ENCODE measurements at places on chromosomes 7 and 10. TPM values are rescaled to one million over a fixed set of nuclear protein-coding genes. Genes with fewer than 3 reads are reported as not detected.

- H3K4me3 ChIP-seq: no peak overlapping the region
- peaks cover 16% of the 10 kb centered on the region for H3K4me1 ChIP-seq
- H3K27ac ChIP-seq: no peak overlapping the region
- H3K36me3 ChIP-seq: no peaks in the 10 kb centered on the region
- H3K27me3 ChIP-seq: no peaks in the 10 kb centered on the region
- no peak for DNase-seq
Measured at GRCh38 chr7:127922656-127923055, 108.6 kb downstream of the LRRC4 start.

DNA sequence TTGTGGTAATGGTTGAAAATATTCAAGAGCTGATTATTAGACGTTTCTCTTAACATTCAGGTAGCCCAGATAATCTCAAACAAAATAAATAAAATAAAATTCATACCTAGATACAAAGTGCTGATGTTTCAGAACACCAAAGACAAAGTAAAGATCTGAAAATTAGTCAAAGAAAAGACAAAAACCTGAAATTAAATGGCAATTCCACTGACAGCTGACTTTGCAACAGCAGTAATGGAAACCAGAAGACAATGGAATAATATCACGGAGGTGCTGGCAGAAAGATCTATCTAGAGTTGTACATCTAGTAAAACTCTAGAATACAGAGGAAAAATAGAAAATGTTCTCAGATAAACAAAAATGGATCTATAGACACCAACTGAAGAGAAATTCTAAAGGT is 58.0 kb upstream of the IKZF1 start:
- H3K4me1 ChIP-seq: no peaks in the 10 kb centered on the region
- DNase-seq: no peak
- no peaks in the 10 kb centered on the region for H3K27me3 ChIP-seq
- no peak overlapping the region for H3K27ac ChIP-seq
- no peaks in the 10 kb centered on the region for H3K36me3 ChIP-seq

DNA sequence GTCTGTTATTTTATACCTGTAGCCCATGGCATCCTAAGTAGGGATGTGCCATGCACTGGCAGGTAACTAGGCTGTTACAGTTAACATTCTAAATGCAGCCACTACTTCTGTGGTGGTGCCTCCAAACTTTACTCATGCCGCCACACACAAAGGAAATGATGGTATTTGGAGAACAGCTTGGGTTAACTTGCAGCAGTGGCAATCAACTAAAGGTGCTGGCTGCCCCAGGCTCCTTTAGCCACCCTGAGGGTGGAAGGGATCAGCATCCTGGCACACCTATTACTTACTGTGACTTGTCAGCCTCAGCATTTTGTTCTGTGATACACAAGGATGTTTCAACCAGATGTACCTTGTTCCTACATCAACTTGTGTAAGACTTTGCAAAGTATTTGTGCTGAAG is 221.8 kb upstream of the PPP1R3A start:
- H3K27me3 ChIP-seq: no peaks in the 10 kb centered on the region
- H3K4me3 ChIP-seq: no peak overlapping the region
- no peak for DNase-seq
- H3K4me1 ChIP-seq: no peaks in the 10 kb centered on the region
- H3K36me3 ChIP-seq: no peaks in the 10 kb centered on the region

GRCh38 chr7:153638821-153639435 is 413.3 kb upstream of the DPP6 start:
- no peaks in the 10 kb centered on the region for H3K4me1 ChIP-seq
- no peak for DNase-seq
- H3K27me3 ChIP-seq: no peaks in the 10 kb centered on the region
- no peak overlapping the region for H3K4me3 ChIP-seq
- no peak overlapping the region for H3K27ac ChIP-seq

DNA sequence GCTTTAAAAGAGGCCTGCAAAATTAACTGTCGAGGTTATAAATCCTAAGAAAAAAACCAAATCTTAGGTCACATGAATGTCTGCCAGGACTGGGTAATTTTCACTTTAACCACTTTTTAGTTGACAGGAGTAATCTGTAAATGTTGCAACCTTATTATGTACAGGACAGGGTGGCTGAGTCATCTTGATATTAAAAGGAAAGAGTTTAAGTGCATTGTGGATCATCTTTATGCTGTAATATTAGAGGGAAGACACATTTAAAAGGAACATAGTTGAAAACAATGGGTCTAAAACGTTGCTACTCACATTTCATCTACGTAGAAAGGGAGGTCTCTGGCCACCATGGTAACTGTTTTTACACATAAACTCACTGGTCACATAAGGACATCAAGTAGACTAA is 115.5 kb downstream of the LSMEM1 start:
- H3K36me3 ChIP-seq: no peaks in the 10 kb centered on the region
- DNase-seq: no peak
- no peak overlapping the region for H3K27ac ChIP-seq
- H3K27me3 ChIP-seq: no peaks in the 10 kb centered on the region
- no peaks in the 10 kb centered on the region for H3K4me1 ChIP-seq

The ELFN1 gene
- polyA plus RNA-seq: not detected
